CD4-positive, alpha-beta T cell treated with Interleukin-6 for 4 hours (primary cell): ENCODE measurements at places on chromosomes 7 and 10.

DNA sequence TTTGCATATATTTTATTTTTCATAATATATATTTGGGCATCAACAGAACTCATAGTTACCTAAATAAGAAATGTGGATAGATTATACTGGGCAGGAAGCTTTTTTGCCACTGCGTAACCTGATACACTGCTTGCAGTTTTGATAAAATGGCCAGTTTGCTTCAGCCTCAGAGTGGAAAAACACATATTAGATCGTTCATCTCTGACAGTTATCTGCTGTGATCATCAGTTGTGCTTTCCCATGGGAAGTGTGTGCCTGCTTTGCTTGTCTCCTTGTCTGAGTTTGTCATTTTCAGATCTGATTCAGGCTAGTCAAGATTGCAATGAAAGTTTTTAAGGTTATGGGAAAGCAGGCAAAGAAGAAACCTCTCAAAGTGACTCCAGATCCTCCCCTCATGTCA lies 54.0 kb downstream of the ADAM12 start:
- DNase-seq, result no peak

GRCh38 chr10:103855424-103855823 lies at the start of gene SH3PXD2A:
Gene SH3PXD2A, minus strand, starts transcription at chr10:103855576. Its CDS starts 310 bp downstream, at chr10:103855266.
- peak; percentile 39 for DNase-seq

- no peak for DNase-seq
Measured at GRCh38 chr10:1180836-1181235, 124.7 kb downstream of the WDR37 start.

GRCh38 chr10:121781101-121781500 lies 146.7 kb downstream of the ATE1 start:
- no peak for DNase-seq

DNA sequence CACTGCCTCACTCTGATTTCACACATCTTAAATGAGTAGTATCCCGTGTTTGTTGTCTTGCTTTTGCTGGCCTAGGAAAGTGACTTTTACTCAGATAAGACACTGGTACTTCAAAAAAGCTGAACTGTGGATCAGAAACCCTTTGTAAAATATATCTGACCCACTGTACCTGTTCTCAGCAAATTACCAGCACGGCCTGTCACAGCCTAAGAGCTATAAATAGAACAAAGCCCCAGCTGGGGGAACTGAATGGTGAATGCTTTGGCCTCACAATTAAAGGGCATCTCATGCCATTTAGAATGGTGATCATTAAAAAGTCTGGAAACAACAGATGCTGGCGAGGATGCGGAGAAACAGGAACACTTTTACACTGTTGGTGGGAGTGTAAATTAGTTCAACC lies 76.1 kb downstream of the CREB3L2 start:
- no peak for DNase-seq

DNA sequence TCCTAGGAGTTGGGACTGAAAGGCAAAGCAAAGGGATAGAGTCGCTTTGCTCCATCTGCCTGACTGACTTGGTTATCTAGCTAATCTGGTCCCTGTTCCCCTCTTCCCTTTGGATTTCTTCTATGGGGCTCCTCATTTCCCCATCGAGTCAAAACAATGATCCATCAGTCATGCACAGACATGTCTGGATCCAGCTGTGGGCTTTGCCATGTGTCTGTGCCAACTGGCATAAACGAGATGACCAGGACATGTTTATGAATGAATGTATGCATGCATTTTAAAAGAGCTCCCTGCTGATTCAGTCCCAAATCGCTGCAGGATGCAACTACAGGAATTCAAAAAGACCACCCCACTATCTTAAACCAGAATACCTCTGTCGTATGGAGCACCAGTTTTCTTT lies 122.0 kb downstream of the ARL4A start:
- DNase-seq, result no peak

DNA sequence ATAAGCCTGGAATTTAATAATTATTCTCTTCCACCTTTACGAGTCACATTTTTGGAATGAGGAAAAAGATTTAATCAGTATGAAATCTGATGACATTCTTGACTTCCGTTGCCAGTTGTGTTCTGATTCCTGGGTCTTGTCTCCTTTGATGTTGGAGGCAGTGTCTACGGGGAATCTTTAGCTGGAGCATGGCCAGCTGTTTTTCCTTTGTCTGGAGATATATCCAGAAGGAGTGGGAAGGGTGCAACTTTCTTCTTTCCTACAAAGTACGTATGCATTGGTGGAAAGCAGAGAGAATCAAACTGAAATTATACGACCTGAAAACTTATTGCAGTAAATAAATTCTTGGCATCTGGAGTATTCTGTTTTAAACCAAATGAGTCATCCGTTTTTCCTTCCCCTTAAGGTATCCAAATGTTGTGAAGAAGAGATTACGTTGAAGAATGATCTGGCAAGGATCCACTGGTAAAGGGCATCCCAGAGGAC lies 6.9 kb upstream of the GNG11 start:
- no peak for DNase-seq

DNA sequence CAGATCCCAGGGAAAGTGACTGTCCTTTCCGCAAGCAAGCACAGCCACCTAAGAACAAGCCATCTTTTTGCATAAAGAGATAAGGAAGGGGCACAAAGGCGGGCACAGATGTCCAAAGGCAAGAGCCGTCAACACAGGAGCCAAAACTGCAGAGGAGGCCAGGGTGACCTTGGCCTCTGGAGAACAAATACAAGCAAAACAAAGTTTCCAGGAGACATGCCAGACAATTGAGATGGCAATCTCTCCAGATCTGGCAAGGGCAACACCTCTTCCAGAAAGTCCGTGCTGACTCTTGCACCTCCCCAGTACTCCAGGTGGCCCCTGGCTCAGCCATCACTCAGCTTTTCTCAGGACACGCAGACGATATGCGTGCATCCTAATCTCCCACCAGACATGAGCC lies 58.2 kb downstream of the TEX36 start:
- no peak for DNase-seq

DNA sequence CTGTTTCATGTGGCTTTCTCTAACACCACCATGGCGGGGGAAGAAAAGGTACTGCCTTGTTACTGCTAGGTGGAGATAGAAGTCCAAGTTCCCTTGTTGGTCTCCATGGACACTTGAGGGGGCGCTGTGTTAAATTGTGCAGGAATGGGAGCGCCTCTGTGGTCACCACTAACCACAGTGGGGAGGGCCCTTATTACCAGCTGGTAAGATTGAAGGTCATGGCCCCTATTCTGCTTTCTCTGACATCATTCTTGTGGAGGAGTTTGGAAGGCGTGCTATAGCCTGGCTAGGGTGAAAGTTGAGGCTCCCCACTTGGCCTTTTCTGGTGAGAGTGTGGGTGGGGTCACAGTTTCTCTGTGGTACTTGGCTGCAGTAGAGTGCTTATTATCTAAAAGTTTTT lies 14.9 kb upstream of the MXI1 start:
- peak; percentile 12 for DNase-seq

- no peak for DNase-seq
Measured at GRCh38 chr7:12683678-12684585, 3.5 kb upstream of the ARL4A start.

- DNase-seq, result peak; percentile 36
Measured at GRCh38 chr10:18104223-18104872, 35.9 kb upstream of the CACNB2 start.

DNA sequence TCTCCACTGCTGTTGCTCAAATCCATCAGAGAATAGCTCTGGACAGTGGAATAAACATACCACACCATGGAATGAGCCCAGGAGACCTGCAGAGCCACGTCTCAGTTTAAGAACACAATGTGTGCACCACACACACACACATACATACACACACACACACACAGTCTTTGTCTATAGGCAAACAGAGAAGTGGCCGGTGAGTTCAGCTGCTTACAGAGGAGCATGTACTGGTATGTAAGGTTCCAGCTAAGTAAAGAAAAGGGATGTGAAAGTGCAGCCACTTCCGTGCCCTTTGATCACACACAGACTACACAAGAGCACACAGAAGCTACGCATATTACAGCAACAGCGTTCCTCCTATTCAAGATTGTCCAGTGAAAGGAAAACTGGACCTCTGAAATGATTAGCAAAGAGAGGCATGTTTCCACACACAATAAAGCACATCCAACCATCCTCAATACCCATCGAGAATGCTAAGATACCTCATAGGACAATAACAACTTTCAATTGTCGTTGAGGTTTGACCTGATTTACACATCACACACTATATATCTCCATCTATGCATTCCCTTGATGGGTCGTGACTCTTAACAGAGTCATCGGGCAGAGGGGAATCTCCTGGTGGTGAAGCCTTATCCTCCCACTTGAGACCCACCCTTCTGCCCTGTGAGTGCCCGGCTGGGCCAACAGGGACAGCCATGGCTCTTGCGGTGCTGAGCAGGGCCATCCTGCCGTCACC lies 23.6 kb downstream of the SLC35B4 start:
- no peak for DNase-seq

GRCh38 chr7:131124001-131124629 lies 203.6 kb upstream of the MKLN1 start:
- no peak for DNase-seq

DNA sequence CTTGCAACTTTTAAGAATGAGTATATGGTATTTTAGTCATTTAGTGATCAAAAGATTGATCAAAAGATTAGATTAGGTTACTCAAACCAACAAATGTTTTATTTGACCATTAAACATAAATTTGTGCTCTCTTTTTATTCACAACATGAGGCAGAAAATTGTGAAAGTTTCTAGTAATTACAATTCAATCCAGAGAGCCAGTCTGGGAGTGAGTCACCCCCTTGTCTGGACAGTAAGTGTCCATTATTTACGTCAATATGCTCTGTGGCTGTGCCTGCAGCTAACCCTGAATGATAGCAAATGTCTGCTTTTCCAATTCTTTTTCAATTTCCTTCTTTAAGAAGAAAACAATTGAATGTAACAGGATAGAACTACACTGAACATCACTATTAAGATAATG lies 27.9 kb downstream of the GNG11 start:
- DNase-seq, result no peak

- peak; percentile 9 for DNase-seq
Measured at GRCh38 chr10:47152861-47153349, 147.1 kb upstream of the GDF10 start.

DNA sequence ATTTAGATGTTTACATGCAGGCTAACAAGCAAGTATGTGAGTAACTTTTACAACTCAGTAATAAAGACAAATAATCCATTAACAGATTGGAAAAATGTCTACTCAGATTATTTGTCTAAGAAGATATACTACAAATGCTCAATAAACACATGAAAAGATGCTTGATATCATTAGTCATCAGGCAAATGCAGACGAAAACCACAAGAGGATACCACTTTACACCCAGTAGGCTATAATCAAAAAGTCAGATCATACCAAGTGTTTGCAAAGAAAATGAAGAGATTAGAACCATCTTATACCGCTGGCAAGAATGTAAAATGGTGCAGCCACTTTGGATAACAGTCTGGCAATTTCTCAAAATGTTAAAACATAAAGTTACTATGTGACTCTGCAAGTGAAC lies 84.1 kb downstream of the MALSU1 start:
- DNase-seq, result no peak

- DNase-seq, result no peak
Measured at GRCh38 chr7:46007990-46008643, 87.0 kb upstream of the IGFBP3 start.

DNA sequence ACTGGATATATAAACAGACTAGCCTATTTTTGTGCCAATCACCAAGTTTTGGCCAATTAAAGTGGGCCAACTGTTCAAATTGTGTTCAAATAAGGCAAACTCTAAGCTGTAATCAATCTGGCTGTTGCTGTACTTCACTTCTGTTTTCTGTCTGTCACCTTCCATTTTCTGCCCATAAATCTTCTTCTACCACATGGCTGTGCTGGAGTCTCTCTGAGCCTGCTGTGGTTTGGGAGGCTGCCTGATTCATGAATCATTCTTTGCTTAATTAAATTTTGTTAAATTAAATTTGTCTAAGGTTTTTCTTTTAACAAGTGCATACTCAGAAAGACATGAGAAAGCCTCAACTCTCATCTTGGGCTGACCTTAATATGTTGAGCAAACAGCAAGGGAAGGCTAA lies 172.6 kb upstream of the VIPR2 start:
- DNase-seq, result no peak

DNA sequence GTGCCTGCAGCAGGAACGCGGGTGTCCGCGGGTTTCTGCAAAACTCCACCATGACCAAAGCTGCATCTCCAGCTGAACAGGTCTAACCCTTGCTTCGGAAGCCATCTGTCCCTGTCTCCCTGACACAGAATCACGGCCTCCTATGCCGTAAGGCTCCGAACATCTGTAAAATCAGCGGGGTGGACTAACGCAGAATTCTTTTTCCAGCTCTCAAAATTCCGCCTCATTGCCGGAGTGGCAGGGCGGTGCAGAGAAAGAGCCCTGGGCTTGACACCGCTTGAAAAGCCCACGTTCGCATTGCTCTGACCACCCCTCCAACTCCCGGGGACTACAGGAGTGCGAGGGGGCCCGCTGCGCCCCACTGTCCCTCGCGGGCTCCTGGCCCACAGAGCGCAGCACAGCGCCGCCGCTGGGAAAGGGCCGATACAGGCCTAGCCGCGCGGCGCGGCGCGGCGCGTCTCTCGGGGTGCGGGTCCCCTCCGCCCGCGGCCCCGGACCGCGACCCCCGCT lies 409 bp downstream of the DNMBP start:
- DNase-seq, result peak; percentile 9

DNA sequence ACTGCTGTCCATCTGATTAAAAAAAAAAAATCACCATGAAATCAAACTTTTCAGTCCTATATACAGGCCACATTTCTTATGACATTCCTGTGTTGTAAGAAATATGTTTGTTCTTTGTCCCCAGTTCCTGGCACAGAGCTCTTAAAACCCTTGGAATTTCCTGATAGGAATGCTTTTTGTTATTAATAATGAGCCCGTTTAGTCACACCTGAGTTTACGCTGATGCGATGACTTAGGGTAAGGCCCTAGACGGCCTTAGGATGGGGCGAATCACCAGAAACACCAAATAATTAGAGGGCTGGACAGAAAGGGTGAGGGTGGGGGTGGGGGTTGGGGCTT lies 17.5 kb downstream of the TSPAN15 start:
- no peak for DNase-seq

- DNase-seq, result no peak
Measured at GRCh38 chr10:72162978-72163377, 52.8 kb upstream of the ANAPC16 start.

DNA sequence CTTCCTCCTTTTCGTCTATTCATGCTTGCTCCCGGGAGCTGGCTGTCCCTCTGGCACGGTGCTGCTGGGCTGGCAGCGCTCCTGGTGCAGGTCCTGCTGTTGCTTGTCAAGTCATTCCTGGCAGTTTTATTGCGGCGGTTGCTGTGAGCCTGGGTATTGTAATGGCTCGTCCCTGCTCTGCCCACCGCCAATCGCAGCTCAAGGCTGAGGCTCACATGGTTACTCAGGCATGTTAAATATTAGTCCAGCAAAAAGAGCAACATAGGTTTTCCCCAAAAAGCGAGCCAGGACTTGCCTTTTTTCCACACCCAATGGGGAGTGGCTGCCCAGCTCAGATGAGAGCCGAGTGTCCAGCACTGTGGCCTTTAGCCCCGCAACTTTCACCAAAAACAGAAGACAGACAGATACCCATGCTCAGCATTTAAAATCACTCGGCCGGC lies 492.9 kb upstream of the FOXK1 start:
- DNase-seq, result no peak

GRCh38 chr10:60387531-60387930 lies 2.1 kb downstream of the ANK3 start:
- DNase-seq, result no peak
